ENCODE measurements at places on chromosomes 12 and 14.

DNA sequence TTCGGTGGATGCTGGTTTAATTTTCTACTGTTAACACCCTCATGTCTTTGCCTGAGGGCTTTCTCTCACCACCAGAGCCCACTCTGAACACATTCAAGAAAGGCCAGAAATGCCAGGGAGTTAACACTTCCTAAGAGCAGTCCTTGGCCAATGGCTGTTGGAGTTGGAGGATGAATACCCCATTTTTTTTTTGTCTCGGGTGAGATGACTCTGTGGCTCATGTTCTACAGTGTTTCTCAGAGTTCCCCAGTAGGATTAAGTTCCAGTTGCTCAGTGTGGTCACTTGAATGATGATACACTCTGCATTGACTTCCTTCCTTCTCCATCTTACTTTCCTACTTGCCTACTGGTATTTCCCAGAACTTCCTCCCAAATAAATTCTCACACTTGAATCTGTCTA, 65.8 kb downstream of the FOS start:
- DNase-seq = no peak

- DNase-seq = no peak
These were observed 46.9 kb downstream of the ZFYVE21 start for GRCh38 chr14:103762541-103762940.

DNA sequence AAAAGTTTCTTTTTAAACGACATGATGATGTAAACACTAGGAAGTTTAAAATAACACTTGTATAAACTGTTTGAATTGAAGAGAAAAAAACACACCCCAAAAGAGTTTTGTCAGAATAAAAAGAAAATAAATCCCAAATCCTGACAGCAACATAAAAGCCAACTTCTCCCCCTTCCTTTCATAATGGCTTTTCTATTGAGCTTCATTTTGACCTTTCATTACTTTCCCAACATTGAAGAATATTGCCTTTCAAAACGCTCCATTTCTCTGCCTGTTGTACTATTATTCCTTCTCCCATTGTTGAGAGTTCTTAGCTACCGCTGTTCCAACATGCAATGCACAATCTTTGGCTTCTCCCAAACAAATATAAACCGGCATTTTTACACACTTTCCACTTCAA, 448.5 kb downstream of the BCAT1 start:
- DNase-seq = no peak

GRCh38 chr14:99674776-99675381, 9.2 kb upstream of the CYP46A1 start:
- DNase-seq = no peak

GRCh38 chr14:57071639-57072038, 197.1 kb downstream of the EXOC5 start:
- no peak for DNase-seq

DNA sequence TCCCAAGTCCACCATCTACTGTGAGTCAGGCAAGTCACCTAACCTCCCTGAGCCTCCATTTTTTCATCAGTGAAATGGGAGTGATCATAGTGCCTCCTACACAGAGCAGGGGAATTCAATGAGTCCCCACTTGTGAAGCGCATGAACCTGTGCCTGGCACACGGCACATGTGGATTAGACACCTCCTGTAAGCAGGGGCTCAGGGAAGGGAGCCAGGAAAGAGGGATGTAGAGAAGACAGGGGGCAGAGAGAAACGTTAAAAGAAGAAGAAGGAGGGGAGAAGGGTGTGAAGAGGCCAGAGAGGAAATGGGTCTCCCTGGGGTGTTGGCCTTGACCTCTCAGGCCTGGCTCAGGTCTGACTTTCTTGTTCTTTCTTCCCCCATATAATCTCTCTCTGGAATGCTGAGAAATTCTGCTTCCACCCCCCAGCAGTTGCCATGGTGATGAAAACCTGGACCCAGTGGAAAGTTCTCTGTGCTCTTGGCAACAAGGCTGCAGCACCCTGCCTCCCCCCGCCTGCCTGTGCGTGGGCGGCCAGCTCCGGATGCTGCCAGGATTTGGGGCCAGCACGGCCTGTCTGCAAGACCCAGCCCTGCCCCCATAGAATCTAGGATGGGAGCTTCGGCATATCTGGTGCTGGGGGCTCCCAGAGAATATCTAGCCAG, 94.5 kb downstream of the CALM1 start:
- DNase-seq = no peak

DNA sequence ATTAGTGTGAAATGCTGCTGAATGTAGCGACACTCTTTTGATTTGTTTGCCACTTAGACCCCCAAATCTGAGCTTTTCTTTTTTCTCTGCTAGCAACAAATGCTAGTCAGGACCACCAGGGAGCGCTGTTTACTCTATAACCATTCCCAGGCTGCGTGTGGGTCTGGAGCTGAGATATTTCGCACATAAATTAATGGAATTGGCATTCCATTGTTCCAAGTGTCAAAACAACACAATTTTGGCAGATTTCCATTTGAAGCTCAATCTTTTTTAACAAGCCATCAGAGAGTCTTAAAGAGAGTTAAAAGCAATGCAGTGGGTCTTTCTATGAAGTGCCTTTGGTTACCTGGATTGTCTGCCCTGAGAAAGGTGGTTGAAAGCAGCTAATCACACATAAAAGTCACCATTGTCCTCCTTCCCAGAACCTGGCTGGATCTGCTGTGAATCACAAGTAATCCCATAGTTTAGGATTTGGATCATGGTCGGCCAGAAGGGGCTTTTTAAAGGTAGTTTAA, 7.4 kb upstream of the TMEM132C start:
- DNase-seq = no peak

DNA sequence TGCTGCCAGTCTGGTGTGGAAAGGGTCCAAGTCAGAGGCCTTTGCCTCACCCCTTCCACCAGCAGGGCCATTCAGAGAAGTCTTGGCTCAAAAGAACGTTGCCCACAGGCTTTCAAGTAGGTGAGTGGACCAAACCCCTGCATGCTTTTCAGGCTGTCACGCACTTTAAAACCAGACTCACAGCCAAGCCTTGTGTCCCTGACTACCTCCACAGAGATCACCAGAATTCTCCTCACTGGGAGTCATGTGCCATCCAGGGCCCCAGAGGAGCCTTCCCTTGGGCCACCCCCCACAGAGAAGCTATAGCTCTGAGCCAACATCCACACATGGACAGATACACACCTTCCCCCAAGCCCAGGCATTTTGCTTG, 283.1 kb downstream of the DPF3 start:
- DNase-seq = no peak

GRCh38 chr12:88401155-88401554, 179.1 kb downstream of the KITLG start:
- DNase-seq = no peak

GRCh38 chr12:98606359-98606988, 13.0 kb downstream of the SLC25A3 start:
- DNase-seq = no peak
